ENCODE measurements at places on chromosomes 5 and 9.
A peak's percentile ranks its signal among the peaks of the same experiment; 100 is the strongest.

- DNase-seq: no peak
These were observed 11.6 kb upstream of the TYRP1 start for GRCh38 chr9:12681620-12682019.

DNA sequence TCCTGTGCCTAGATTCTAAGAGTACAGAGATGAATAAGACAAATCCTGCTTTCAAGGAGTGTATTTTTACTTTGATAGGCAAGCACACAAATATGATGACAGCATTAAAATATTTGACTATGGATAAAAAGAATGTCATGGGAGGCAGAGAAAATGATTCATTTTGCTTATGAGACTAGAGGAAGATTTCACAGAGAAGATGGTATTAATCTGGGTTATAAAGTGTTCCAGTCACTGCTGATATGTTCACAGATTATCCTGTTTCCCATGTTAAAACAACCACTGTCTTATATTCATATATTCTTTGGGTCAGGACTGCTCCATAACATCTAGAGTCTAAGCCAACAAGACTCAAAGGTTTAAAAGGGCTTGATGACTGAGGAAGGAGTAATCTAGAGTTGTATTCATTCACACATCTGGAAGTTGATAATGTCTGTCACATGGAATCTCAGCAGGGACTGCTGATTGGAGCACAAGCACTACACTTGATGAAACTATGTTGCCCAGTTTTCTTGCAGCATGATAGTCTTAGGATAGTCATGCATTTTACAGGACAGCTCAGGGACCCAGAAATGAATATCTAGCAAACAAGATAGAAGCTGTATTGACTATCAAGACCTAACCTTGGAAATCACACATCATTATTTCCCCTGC is 79.3 kb downstream of the STARD4 start:
- DNase-seq: no peak

- DNase-seq: no peak
These were observed 22.2 kb upstream of the SLC9A3 start for GRCh38 chr5:546376-546908.

DNA sequence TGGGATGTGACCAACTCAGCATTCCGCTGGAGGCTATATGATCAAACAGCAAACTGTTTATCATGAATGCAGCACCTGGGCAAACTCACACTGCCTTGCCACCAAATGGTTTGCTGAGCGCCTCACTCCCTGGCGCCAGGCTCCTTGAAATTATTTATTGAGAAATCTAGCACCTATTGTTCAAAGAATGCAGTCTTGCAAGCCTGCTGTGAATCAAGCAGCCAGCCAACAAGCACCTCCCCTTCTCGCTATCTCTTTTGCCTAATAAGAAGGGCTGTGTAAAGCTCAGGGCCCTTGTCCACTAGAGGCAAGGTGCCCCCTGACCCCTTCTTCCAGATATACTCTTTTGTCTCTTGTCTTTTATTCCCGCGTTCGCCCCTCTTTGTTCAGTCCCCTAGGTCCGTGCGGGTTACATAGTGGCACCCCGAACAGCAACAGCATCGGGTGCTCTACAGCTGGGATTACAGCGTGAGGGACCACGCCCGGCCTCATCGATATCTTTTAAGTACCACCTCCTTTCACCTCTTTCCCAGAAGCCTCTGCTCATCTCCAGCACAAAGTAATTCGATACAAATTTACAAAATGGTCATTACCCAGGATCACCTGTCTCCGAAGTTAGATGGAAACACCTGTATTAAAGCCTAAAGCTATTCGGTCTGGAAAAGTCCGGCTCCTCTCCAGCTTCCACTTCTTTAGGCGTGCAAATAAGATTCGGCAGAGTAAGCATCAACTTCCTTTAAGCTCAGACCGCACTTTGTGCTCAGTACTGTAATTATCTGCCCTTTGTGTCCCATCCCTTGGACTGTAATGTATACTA is 896 bp downstream of the RIGI start:
- DNase-seq: peak; percentile 32

DNA sequence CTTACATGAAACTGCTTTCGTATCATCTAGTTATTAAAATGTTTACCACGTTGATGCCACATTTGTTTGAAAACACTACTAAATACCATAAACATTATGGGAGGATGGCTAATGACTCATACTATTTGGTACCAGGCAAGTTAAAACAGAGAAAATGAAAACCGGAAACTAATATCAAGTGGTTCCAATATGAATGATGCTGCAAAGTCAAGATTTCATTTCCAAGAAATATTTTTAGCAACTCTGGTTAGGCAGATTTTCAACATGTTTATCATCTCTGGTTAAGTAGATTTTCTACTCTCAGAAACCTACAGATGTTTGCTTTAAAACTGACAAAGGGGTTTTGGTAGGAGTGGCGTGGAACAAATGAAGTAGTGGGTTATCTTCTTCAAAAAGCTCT is 4.9 kb upstream of the F2R start:
- DNase-seq: no peak

DNA sequence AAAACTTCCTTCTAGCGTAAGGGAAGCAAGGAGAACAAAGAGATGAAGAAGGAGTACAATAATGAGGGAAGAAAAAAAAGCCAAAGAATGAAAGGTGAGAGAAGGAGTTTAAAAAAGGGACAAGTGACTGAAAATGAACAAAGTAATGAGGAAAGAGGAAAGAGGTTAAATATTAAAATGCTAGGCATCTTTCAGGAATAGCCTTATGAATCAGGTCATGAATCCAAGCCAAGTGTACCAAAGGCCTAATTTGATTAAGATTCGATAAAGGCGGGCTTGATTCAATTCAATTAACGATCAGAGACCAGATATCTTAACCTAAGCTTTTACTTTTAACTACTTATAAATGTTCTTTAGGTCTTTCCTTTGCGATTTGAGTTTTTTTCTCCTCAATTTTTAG is 141.8 kb upstream of the GNA14 start:
- no peak for DNase-seq

- DNase-seq: no peak
These were observed 7.1 kb upstream of the MAP3K1 start for GRCh38 chr5:56808211-56808610.

DNA sequence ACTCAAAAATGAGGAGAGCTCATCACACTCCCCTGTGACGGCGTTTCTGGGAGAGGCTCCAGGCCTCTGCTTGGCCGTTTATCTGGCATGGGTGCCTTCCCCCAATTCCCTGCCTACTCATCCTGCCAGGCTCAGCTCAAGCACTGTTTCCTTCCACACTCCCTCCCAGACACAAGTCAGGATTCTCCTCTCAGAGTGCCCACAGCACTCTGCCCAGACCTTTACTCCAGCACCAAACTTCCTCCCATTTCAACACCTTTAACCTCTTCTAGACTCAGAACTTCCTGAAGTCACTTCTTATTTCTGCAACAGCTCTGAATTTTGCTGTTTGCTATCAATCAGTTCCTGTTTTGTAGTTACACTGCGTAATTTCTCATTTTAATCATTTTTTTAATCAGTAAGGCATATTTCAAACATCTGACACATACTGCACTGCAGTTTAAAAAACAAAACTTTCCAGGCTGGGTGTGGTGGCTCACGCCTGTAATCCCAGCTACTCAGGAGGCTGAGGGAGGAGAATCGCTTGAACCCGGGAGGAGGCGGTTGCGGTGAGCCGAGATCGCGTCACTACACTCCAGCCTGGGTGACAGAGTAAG is 16.0 kb downstream of the TRMO start:
- peak; percentile 79 for DNase-seq

DNA sequence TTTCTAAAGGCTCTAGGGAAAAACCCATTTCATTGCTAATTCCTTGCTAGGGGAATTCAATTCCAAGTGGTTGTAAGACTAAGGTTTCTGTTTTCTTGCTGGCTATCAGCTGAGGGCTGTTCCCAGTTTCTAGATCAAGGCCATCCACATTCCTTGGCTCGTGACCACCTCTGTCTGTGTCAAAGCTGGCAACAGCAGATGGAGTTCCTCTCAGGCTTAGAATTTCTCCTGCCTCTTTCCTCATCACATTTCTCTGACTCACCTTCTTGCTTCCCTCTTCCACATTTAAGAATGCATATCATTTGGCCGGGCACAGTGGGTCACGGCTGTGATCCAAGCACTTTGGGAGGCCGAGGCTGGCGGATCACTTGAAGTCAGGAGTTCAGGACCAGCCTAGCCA is 19.0 kb downstream of the DAB2IP start:
- no peak for DNase-seq

DNA sequence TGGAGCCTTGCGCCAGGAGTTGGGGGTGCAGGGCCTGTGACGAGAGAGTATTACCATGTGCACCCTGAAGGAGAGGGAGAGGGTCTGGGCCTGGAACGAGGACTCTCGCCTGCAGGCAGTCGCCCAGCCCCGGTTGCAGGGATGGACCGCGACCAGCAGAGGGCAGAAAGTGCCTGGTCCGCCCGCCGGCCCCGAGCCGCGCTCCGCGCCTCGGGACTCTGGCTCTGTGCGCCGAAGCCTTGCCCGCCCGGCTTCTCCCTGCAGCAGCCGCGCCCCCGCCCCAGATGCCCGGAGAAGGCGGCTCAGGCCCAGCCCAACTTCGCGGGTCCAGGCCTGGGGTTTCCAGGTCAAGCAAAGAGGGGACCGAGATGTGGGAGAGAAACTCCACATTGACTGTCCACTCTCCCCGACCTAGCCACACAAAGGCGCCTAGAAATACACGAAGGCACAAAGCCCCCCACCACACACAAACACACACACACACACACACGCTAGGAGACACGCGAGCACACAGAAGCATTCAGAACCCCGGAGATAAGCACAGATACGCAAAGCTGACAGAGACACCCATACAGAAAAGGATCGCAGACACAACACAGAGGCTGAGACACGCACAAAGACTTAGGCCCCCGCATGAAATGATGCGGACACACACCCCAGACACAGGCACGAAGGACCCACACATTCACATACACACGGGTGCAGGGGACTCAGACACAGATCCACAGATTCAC is 2.0 kb upstream of the LMX1B start:
- peak; percentile 74 for DNase-seq

DNA sequence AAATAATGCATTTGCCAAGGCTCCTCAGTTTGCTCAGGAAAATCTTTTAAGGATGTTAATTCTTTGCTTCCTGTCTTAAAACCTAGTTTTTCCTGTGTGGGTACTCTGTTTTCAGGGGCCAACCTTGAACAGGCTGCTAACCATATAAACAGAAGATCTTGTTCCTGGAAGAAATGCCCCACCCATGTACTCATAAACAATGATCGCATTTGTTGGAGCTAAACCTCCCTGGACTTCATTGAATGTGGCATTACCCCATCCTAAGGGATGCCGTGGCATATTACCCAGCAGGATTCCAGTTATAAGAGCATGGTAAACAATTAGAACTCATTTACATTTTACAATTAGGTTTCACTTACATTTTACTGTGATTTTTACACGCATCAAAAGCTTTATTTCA is 436.0 kb downstream of the ZNF608 start:
- no peak for DNase-seq

DNA sequence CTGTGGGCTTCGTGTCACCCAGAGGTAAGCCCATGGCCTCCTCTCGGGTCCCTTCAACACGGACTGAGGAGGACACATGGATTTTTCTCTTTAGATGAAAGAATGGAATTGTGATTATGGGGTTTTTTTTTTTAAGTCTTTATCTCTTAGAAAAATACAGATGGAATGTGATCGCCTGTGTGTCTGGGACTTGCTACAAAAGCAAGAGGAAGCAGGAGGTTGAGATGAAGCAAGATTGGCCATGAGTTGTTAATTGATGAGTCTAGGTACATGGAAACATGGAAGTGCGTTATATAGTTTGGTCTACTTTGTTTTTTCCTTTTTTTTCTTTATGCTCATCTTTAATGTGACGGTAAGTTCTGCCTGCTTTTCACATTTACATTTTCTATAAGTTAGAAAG is 14.6 kb downstream of the USP20 start:
- no peak for DNase-seq

- no peak for DNase-seq
These were observed 132.9 kb downstream of the ADAMTSL1 start for GRCh38 chr9:18606846-18607245.

DNA sequence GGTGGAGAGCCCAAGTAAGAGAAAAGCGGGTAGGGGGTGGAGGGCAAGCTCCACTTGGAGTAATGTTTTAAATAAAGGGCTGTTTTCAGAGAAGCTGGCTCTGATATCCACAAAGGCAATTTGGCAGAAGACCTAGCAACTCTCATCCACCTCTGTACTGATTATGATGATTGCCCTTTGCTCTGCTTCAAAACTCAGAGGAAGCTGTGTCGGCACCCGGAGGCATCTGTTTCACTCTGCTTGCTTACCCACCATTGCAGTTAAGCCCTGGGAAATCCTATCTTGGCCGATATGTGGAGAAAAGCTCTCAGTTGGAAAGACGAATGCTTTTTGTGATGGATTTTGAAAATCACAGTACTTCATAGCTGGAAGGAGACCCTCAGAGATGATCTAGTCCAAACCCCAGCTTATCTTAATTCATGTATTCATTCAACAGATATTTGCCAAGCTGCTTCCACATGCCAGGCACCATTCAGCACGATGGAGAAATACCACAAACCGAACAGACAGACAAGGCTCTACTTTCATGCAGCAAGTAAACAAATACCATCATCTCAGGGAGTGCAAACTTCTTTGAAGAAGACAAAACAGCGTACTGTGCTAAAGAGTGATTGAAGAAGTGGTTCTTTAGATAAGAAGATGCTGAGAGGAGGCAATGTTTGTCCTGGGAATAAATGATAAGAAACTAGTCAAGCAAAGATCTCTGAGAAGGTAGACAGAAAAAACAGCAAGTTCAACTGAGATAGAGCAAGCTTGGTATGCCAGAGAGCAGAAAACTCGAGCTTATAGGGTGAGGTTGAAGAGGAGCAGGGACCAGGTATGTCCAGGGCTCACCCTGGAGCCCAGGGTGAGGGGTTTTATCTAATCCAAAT is 140.4 kb upstream of the SPDL1 start:
- DNase-seq: no peak

GRCh38 chr5:159212657-159213462 is 3.5 kb upstream of the RNF145 start:
- DNase-seq: no peak

- no peak for DNase-seq
These were observed 367.1 kb upstream of the PDE4D start for GRCh38 chr5:60260658-60261057.

DNA sequence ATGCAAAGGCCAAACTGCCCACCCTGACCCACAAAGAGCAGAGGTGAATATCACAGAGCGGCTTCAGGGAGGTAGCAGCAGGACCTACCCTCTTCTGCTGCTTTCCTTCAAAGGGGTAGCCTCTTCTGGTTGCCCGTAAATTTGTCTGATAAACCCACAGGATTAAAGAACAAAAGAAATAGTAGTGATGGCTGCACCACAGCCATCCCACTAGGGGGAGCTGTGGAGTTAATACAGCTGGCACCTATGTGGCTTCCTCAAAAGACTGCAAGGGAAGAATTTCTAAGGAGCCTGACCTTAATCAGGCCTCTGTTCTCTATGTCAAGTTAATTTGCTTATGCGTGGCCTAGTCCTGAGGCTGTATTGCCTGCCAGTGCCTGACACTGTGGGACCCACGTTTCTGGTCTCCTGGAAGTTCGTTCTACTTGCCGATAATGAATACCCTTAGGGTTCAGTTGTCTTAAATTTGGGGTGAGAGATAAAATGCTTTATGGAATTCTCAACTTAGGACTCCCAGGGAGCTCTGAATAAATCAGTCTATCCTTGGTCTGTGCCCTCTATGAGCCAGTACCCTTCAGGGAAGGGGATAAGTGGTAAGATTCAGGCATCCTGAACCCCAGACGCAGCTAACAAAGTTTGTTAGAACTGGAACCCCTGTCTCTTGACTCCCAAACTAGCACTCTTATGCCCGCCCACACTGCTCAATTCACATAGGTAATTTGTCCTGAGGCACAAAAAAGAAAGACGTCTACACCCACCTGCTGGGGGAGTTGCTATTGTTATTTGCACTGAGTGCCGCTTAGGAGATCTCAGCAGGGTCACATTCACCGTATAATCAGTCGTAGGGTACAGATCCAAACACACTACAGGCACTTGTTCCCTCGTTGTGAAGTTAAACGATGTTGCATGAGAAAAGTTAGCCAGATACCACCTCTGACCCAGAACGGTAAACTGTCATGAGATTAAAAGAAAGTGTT is 77.1 kb downstream of the SUSD1 start:
- DNase-seq: peak; percentile 80

Data from common myeloid progenitor, CD34-positive (primary cell).